Right lobe of liver (tissue), 6 donors: ENCODE measurements at places on chromosomes 7 and 10. TPM values are rescaled to one million over a fixed set of nuclear protein-coding genes. Genes with fewer than 3 reads are reported as not detected.

- H3K4me1 ChIP-seq = no peaks in the 10 kb centered on the region
- DNase-seq = no peak
- H3K27ac ChIP-seq = no peak overlapping the region
- H3K4me3 ChIP-seq = no peak overlapping the region
- H3K27me3 ChIP-seq = no peaks in the 10 kb centered on the region
- no peaks in the 10 kb centered on the region for H3K36me3 ChIP-seq
These were observed 194.1 kb downstream of the FANK1 start for GRCh38 chr10:126090443-126090842.

GRCh38 chr10:94353336-94353735, 9.4 kb downstream of the NOC3L start:
- H3K4me1 ChIP-seq = no peaks in the 10 kb centered on the region
- peaks cover 6% of the 10 kb centered on the region for H3K36me3 ChIP-seq
- no peak overlapping the region for H3K27ac ChIP-seq
- H3K4me3 ChIP-seq = no peak overlapping the region
- no peaks in the 10 kb centered on the region for H3K27me3 ChIP-seq

DNA sequence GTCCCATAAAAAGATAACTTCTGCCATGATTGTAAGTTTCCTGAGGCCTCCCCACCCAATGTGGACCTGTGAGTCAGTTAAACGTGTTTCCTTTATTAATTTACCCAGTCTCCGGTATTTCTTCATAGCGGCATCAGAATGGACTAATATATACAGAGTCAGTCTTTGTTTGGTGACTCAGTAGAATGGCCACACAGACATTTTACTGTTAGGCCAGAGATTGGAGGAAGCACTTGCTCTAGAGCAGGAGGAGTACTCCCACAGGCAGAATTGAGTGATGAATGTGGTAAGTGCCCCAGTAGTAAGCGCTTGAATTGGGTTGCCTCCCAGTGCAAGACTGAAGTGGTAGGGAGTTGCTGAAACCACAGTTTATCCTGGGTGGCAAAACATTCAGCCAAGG, 149.5 kb upstream of the SMIM30 start:
- no peaks in the 10 kb centered on the region for H3K36me3 ChIP-seq
- H3K27me3 ChIP-seq = no peaks in the 10 kb centered on the region
- H3K4me1 ChIP-seq = no peaks in the 10 kb centered on the region
- no peak overlapping the region for H3K27ac ChIP-seq
- DNase-seq = no peak

- H3K36me3 ChIP-seq = no peaks in the 10 kb centered on the region
- no peak overlapping the region for H3K4me3 ChIP-seq
- no peaks in the 10 kb centered on the region for H3K27me3 ChIP-seq
- peak overlapping the region; percentile 3 for H3K27ac ChIP-seq
These were observed 19.9 kb downstream of the KLF6 start for GRCh38 chr10:3765146-3765545.

- no peak for DNase-seq
- no peaks in the 10 kb centered on the region for H3K4me1 ChIP-seq
- no peak overlapping the region for H3K27ac ChIP-seq
- no peaks in the 10 kb centered on the region for H3K36me3 ChIP-seq
These were observed 106.9 kb downstream of the FAM107B start for GRCh38 chr10:14667781-14668180.

- peaks cover 7% of the 10 kb centered on the region for H3K36me3 ChIP-seq
- H3K27ac ChIP-seq = no peak overlapping the region
- H3K4me1 ChIP-seq = no peaks in the 10 kb centered on the region
- DNase-seq = no peak
These were observed 41.1 kb upstream of the STMP1 start for GRCh38 chr7:135620980-135621850.

DNA sequence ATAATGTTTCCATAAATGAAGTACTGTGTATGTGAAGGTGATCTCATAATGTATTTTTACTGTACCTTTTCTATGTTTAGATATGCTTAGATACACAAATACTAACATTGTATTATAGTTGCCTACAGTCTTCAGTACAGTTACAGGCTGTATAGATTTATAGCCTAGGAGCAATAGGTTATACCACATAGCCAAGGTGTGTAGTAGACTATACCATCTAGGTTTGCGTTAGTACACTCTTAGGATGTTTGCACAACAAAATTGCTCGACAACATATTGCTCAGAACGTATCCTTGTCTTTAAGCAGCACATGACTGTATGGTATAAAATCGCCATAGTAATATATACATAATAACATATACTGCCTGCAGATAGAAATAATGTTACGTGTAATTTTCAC, 42.9 kb downstream of the WAC start:
- H3K27ac ChIP-seq = no peak overlapping the region
- H3K36me3 ChIP-seq = no peaks in the 10 kb centered on the region
- H3K4me1 ChIP-seq = no peaks in the 10 kb centered on the region
- H3K4me3 ChIP-seq = no peak overlapping the region

DNA sequence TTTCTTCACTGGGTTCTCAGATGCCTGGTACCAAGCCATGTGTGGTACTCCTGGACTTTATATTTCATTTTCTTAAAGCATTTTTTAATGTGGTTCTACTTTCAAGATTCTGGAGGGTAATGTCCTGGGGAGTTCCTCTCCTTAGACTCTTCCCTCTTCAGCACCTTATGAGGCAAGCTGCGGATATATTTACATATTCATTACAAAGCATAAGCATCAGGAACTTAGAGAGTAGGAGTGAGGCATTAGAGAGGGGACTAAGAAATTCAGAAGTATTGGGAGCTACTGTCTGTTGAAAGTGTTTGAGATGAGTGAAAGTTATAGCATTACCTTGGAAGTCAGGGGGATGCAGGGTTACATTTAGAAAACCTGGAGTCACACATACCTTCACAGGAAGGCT, 20.8 kb downstream of the AUTS2 start:
- no peak overlapping the region for H3K27ac ChIP-seq
- DNase-seq = no peak
- H3K4me3 ChIP-seq = no peak overlapping the region
- no peaks in the 10 kb centered on the region for H3K4me1 ChIP-seq

- H3K27ac ChIP-seq = no peak overlapping the region
- no peaks in the 10 kb centered on the region for H3K27me3 ChIP-seq
- no peaks in the 10 kb centered on the region for H3K36me3 ChIP-seq
These were observed 39.3 kb downstream of the TRIM24 start for GRCh38 chr7:138499340-138499739.

- peak overlapping the region; percentile 37 for H3K27ac ChIP-seq
- H3K4me3 ChIP-seq = no peak overlapping the region
- H3K27me3 ChIP-seq = no peaks in the 10 kb centered on the region
- H3K4me1 ChIP-seq = peaks cover 34% of the 10 kb centered on the region
- no peak for DNase-seq
- no peaks in the 10 kb centered on the region for H3K36me3 ChIP-seq
These were observed 16.0 kb downstream of the CREB3L2 start for GRCh38 chr7:137985897-137986251.

GRCh38 chr10:19048489-19048888, at the start of gene MALRD1:
TSS of gene MALRD1 (plus strand) at chr10:19048801. CDS start at chr10:19048939, 138 bp downstream.
- H3K4me3 ChIP-seq = no peak within 1 kb of the TSS
- no peak for DNase-seq
- no peaks in the 10 kb centered on the region for H3K4me1 ChIP-seq
- H3K27me3 ChIP-seq = no peaks in the 10 kb centered on the region

GRCh38 chr7:157436076-157436475, 99.3 kb downstream of the DNAJB6 start:
- no peak overlapping the region for H3K27ac ChIP-seq
- no peaks in the 10 kb centered on the region for H3K27me3 ChIP-seq
- H3K36me3 ChIP-seq = no peaks in the 10 kb centered on the region
- no peak overlapping the region for H3K4me3 ChIP-seq

The TMEM60 gene
- 9.5 TPM for total RNA-seq

The ZNF365 gene
- total RNA-seq = not detected

The ZNF727 gene
- 0.27 TPM for total RNA-seq

The MYOZ1 gene
- total RNA-seq = 1.1 TPM

The OR2A5 gene
- total RNA-seq = not detected
